ENCODE measurements at places on chromosomes 6 and 20. TPM values are rescaled to one million over a fixed set of nuclear protein-coding genes. Genes with fewer than 3 reads are reported as not detected.

Gene DCDC2
- 0.04 TPM for total RNA-seq

Gene GHRH
- total RNA-seq: not detected

Gene ZKSCAN8
- 29.9 TPM for total RNA-seq

Gene PMEPA1
- 0.20 TPM for total RNA-seq

Gene EFCAB8
- total RNA-seq: not detected

Gene SNRPB
- 431 TPM for total RNA-seq

Gene NKX2-4
- not detected for total RNA-seq

Gene CRISP2
- total RNA-seq: not detected

Gene FOXA2
- total RNA-seq: 1.0 TPM

Gene GFRAL
- total RNA-seq: not detected

All from K562 (cell line).